ENCODE measurements at places on chromosomes 2 and 18. TPM values are rescaled to one million over a fixed set of nuclear protein-coding genes. Genes with fewer than 3 reads are reported as not detected.

AMER3 gene
- total RNA-seq = not detected

SIX3 gene
- not detected for total RNA-seq

SCLY gene
- 15.4 TPM for total RNA-seq

METTL4 gene
- 14.3 TPM for total RNA-seq

C2orf69 gene
- total RNA-seq = 11.0 TPM

SCN1A gene
- total RNA-seq = not detected

PLEK gene
- total RNA-seq = 32.9 TPM

CERKL gene
- not detected for total RNA-seq

DPP10 gene
- not detected for total RNA-seq

QPCT gene
- 4.0 TPM for total RNA-seq

RUFY4 gene
- total RNA-seq = 0.39 TPM

CNRIP1 gene
- 31.7 TPM for total RNA-seq
